HT1080 (cell line): ENCODE measurements at places on chromosomes 13 and 19. TPM values are rescaled to one million over a fixed set of nuclear protein-coding genes. Genes with fewer than 3 reads are reported as not detected.

- no peak for DNase-seq
Observed at GRCh38 chr19:6099599-6099998, 10.7 kb downstream of the RFX2 start.

GRCh38 chr19:532561-533363 lies 1.2 kb downstream of the CDC34 start:
- DNase-seq: peak; percentile 60

The FOXA3 gene
- total RNA-seq: 2.2 and 2.8 TPM in 2 replicates

DNA sequence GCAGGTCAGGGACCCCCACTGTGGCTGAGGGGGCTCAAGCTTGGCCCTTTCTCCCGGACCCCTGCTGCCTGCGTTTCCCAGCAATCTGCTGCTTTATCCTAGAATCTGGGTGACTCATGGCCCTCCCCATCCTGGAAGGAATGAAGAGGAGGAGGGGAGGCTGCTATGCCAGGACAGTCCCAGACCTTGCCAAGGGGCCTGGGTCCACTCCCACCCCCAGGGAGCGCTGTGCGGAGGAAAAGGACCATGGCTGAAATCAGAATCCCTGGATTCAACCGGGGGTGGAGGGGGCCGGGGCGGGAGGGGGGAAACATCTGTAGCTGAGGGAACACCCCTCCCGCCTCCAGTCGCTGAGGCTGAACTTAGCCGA lies 20.5 kb downstream of the ZNF114 start:
- DNase-seq: peak; percentile 74

- peak; percentile 12 for DNase-seq
Observed at GRCh38 chr13:41145136-41145908, 12.7 kb upstream of the KBTBD6 start.

The CEACAM16 gene
- total RNA-seq: not detected in 2 replicates

The LRRC25 gene
- not detected in 2 replicates for total RNA-seq

DNA sequence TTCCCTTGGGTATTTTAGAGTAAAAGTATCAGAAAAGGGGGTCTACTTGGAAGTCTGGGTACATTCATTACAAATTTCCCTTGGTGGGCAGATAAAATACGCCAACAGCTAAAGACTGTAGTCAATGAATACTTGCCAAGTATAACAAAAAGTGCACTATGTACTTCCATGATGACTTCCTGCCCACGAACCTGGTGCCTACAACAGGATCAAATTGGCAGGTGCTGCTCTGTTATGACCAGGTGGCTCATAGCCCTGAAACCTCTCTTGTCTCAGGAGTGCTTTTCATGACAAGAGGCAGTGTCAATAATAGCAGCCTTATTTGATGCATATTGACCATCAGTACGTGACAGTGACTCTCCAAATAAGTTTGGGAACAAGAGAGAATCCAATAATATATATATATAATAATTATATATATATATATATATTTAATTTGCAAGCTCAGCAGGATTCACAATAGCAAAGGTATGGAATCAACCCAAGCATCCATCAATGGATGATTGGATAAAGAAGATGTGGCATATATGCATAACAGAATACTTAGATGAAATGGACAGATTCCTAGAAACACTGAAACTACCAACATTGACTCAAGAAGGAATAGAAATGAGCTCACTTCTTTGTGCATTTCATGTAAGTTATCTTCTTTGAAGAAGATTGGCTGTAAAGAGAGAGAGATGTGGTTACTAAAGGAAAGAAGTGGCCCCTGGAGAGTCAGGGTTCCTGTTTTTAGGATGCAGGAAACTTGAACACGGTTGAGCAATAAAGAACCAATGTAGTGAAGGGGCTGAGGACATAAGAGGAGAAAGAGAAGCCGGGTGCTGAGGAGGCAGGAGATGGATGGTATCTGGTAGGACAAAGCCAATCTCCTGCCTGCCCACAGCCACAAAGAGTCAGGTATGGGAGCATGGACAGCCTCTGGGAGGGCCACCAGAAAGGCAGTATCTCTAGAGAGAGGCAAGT lies 52.0 kb upstream of the GTF2F2 start:
- no peak for DNase-seq

- DNase-seq: peak; percentile 37
Observed at GRCh38 chr13:48908381-48909055, 67.2 kb upstream of the FNDC3A start.
